NCI-H1436 treated with DMSO at 0.1 percent for 48 hours (cell line): ENCODE measurements at places on chromosomes 1 and 21.

- no peak for DNase-seq
Observed at GRCh38 chr1:3543076-3544039, 68.0 kb downstream of the MEGF6 start.

- DNase-seq = no peak
Observed at GRCh38 chr1:245762396-245762910, 607.7 kb downstream of the KIF26B start.

- DNase-seq = no peak
Observed at GRCh38 chr1:116533429-116533820, 37.4 kb downstream of the CD58 start.

GRCh38 chr1:174189428-174190062, 30.2 kb downstream of the RABGAP1L start:
- no peak for DNase-seq

- DNase-seq = no peak
Observed at GRCh38 chr1:97608272-97608671, 312.6 kb downstream of the DPYD start.

DNA sequence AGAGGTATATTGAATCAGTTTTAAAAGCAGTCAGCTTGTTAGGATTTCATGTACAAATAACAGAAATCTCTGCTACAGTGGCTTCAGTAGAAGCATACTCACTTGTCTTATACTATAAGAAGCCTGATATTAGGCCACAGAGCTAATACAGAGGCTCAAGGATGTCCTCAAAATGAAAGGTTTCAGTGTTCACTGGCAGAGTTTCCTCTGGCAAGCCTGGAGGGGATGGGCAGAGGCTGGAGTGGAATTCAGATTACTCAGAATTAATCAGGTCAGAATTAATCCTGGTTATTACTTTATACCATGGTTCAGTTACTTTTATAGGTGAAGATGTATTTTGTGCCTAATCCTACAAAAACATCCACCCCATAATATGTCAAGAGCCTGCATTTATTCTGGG, 520.5 kb downstream of the USP25 start:
- DNase-seq = no peak

DNA sequence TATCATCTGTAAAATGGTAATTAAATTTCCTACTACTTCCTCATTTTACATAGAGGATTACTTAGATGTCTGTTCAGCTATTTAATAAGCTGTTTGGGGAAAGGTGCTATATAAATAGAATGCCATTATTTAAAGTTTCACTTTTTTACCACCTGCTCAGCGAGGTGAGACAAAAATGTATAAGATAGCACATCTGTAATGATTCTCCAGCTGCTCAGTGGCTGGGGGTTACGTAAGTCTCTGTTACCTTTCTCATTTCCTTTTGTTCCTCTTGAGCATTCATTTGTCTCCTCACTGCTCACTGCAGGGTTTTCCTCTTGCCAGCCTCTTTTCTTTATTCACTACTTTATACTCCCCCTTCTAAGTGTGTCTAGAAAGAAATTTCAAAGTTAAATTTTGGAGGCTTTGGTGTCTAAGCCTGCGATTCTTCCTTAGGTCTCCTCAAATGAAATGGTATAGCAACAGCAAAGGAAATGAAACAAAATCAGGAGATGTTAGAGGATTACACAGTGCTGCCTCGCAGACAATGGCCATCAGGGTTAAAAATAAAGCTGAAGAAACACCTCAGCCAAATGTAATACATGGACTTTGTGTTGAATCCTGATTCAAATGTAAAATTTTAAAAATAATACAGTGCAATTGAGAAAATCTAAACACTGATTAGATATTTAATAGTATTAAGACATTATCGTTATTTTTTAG, 6.8 kb downstream of the RGS8 start:
- no peak for DNase-seq

DNA sequence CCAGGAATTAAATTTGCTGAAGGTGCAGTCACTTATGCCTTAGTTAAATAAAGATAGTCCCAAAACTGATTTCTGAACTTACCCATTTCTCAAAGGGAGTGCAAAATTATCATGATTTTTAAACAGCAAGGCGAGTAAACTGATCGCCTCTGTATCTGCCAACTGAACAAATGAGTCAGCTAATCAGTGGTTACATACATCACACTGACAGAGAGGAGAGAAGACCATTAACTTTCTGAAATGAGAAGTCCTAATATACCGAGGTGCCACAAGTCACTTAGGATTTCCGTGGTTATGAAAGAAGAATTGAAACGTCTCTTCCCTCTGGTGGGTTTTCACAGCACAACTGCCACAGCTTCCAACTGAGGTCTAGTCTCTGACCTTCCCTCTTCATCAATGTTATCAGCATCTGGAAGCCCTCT, 400.7 kb downstream of the SMYD3 start:
- DNase-seq = no peak

DNA sequence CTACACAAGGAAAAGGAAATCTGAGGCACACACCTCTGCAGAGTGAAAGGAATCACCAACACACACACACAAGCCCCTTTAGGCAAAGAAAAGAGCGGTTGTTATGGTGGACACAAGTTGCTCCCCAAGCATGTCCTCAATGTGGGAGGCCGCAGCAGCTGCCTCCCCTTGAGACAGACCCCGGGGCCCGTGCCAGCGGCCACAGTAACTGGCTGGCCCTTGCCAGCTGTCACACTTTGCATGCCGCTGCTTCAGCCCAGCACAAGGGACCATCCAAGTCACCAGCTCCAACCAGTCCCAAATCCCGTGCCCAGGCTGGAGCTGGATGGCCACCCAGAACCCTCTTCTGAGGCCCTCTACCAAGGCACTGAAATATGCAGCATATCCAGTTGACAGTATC, 2.9 kb upstream of the OLIG1 start:
- DNase-seq = no peak
